ENCODE measurements at places on chromosomes 5 and 9.

DNA sequence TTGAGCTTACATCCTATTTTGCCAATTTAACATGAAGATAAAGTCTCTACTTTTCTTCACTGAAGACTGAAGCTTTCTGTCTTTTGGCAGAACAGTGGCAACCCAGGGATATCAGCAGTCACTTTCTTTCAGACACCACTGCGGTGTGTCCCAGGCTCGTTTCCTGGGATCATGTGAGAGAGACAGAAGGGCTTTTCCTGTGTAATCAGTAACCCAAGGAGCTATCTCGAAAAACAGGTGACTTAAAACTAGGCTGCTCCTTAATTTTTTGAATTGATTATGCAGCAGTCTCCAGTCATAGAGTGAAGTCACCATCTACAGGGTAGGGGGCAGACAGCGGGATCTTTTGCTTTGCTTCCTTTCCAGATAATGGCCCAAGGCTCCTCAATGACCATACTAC lies 68.5 kb downstream of the ZNF462 start:
- no peak for DNase-seq

DNA sequence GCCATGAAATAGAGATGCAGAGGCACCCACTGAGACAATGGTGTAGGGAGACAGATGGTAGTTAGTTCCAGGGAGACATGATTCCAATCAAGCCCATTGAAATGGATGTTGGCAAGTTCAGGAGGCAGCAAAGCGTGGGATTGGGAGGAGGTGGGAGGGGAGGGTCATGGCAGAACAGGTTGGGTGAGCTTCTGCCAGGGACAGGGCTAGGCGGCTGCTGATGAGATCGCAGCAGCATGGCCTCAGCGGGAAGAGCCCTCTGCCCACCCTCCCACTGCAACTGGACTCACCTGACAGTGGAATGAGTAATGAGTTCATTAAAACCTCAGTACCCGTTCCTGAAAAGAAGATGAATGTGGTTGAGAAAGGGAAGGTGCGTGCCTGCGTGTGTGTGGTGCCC lies 418.2 kb downstream of the CDK5RAP2 start:
- no peak for DNase-seq

- no peak for DNase-seq
Measured at GRCh38 chr5:15518786-15519185, 18.8 kb downstream of the FBXL7 start.

DNA sequence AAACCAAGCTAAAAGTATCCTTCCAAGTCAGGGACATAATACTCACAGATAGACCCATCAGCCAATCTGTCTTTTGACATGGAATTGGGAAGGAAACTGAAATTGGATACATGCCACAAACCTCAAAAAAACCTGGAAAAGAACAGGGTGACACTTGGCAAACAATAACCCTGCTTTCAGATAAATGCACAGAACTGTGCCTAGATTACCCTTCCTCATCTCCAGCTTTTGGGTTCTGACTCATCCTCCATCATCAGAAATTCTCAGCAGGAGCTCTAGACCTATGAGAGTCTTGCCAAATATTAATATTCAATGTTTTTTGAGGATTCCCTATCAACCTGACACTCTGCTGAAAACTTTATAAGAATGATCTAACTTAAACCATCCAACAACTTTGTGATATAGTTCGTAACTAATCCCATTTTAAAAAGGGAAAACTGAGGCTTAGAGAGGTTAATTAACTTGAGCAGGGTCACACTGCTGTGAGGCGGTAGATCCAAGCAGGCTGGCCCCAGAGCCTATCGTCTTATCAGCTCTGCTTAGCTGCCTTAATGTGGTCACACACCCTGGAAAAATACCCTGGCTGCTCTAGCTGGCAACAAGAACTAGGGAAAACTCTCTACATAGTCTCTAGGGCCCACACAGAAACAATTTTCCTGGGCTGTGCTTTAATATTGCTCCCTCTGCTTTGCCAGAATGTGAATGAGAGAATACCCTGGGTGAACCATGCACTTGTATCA lies 157.0 kb upstream of the TRPC7 start:
- DNase-seq = no peak

GRCh38 chr5:159825551-159826051 lies 90.7 kb upstream of the ADRA1B start:
- no peak for DNase-seq
